Aorta (tissue), 5 donors: ENCODE measurements at places on chromosomes 1 and 21.

GRCh38 chr1:31776032-31776431 is 11.9 kb upstream of the ADGRB2 start:
- no peak for DNase-seq

- DNase-seq = peak; percentile 91
Measured at GRCh38 chr21:34510148-34511142, 1.6 kb downstream of the KCNE1 start.

DNA sequence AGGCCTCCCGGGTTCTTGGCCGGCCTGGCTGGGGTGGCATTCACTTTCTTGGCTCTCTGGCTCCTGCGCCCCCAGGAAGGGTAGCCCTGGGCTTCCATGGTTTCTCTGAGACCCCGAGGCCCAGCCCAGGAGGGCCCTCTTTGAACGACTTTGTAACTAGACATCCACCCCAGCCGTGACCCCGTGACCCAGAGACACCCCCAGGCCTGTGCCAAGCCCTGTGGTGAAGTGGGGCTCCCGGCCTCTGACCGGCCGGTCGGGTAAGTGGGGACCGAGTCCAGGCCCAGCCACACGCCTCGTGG is 64.0 kb downstream of the COL18A1 start:
- DNase-seq = no peak

GRCh38 chr21:35303085-35303484 is 254.0 kb upstream of the RUNX1 start:
- no peak for DNase-seq

- DNase-seq = no peak
Measured at GRCh38 chr1:235820061-235820460, 46.6 kb downstream of the LYST start.

DNA sequence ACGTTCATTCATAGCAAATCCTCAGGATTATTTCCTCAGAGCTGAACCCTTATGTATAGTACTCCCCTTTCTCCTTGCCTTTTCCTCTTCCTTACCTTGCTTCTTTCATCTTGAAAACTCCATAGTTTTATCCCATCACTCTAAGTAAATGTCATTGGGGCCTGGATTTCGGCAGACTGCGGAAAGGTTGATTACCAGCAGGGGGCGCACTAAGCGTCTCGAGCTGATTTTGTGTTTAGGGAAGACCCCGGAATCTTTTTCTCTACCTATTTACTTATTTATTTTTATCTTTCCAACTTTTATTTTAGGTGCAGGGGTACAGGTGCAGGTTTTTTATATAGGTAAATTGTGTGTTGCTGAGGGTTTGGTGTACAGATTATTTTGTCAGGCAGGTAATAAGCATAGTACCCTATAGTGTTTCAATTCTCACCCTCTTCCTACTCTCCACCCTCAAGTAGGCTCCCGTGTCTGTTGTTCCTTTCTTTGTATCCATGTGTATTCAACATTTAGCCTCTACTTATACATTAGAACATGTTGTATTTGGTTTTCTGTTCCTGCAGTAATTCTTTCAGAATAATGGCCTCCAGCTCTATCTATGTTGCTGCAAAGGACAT is 11.4 kb upstream of the MTARC1 start:
- no peak for DNase-seq

GRCh38 chr1:30242722-30243457 is 480.5 kb downstream of the MATN1 start:
- no peak for DNase-seq

- no peak for DNase-seq
Measured at GRCh38 chr1:172107316-172107975, 266.1 kb downstream of the DNM3 start.

- DNase-seq = peak; percentile 30
Measured at GRCh38 chr1:3433596-3434320, 20.7 kb upstream of the ARHGEF16 start.

DNA sequence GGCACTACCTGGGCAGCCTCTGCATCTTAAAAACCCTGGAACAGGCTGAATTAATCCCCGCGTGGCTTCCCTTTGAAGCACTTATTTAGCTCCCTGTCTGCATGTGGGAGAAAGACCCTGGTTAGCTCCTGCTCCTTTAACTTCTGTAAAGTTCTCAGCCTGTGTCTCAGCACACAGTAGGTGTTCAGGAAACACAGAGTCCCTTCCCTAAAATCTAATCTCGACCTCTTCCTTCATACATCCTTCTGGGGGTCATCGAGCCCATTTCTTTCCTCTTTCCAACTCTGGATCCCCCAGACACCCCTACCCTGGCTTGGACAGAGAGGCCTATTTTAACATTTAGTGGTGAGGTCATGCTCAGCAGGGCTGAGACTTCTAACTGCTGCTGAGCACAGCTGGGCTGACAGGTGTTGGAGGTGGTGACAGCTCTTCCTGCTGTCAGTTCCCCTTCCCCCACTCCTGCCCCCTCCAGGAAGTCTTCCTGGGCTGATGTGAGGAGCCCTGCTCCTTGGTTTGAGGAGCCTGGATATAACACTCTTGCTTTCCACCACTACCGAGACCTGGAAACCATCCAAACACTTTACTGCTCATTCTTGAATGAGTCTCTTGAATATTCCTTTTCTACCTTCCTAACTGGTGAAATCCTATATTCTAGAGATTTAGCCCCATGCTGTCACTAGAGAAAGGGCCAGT is 5.3 kb downstream of the E2F2 start:
- no peak for DNase-seq

GRCh38 chr1:89276690-89277089 is 4.0 kb upstream of the GBP5 start:
- DNase-seq = no peak

- DNase-seq = no peak
Measured at GRCh38 chr1:176699821-176700220, 236.8 kb downstream of the PAPPA2 start.

DNA sequence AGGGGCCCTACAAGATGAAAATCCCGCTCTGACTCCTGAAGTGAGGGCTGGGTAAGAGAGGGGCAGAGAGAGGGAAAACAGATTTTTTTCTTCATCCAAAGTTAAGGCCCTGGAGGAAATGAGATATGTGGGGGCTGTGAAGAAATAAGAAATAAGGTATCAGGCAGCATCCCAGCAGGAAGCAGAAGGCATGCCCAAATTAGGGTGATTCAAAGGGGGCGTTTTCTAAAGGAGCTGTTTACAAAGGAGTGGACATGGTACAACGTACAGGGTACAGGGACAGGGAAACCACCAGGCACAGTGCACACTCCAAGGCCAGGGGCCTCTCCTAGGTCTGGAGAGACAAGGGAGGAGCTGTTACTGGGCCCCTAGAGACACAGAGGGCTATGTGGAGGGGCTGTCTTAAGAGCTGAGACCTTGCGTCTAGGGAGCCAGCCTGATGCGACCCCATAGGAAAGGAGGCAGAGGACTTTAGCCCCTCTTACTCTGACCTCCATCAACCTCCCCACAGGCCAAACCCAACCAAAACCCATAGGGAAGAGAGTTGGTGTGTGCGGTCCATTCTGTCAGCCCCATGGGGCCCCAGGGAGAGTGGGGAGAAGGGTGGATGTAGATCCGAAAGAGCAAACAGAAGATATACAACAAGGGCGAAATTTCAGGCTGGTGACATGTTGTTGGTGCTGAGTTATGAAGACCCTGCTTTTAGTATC is 38.6 kb downstream of the STYXL2 start:
- DNase-seq = no peak

DNA sequence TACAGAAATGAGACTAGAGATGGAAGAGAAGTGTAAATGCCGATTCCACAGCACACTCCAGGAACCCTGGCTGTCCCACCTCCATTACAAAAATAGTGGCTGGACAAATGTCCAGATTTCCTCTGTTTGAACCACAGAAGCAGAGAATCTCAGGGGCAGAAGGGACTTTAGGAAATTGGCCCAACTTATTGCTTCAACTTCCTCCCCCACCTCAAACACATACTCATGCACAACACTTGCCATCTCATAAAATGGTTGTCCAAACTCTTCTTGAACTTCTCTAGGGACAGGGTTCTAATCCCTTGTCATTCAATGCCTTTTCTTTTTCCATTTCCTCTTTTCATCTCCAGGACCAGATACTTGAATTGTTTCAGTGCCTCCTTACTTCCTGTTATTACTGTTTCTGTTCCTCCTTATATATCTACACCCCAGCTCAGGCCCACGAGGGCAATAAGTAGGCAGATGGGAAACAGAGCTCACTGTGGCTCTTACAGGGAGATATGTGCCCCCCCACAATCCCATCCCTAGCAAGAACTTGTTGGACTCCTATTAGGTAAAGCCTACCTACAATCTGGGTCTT is 8.5 kb upstream of the B4GALT3 start:
- DNase-seq = peak; percentile 42

DNA sequence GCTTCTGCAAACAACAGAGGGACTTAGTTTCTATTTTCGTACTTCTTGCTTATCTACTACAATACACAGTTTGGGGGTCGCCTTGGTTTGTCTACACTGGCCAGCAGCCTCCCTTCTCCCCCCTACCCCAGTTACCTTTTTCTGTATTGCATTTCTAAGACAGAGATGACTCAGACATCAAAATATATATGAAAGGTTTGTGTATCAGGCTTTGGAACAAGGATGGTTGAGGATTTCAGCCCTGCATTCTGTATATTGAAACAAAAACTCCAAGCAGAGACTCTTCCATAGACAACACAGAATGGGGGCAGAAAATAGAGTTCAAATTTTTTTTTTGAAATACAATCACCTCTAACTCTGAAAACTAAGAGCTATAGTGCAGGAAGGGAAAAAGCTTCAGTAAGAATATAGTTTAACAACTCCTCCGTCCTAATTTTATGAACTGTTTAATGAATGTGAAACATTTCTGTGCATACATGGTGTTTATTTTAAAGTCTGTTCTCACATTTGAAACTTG is 1.9 kb downstream of the SAMD13 start:
- DNase-seq = no peak

- no peak for DNase-seq
Measured at GRCh38 chr1:151436985-151437384, 22.3 kb downstream of the POGZ start.

GRCh38 chr1:26598890-26599289 is 69.3 kb downstream of the RPS6KA1 start:
- no peak for DNase-seq

GRCh38 chr1:68347415-68347814 is 102.3 kb downstream of the RPE65 start:
- peak; percentile 71 for DNase-seq
